ENCODE measurements at places on chromosomes 6 and 20. TPM values are rescaled to one million over a fixed set of nuclear protein-coding genes. Genes with fewer than 3 reads are reported as not detected.

The FOXS1 gene
- 2.3 TPM for total RNA-seq

The CDKAL1 gene
- total RNA-seq = 40.7 TPM

The MBOAT1 gene
- 16.5 TPM for total RNA-seq

The BTN1A1 gene
- not detected for total RNA-seq

The TGM3 gene
- total RNA-seq = 0.66 TPM

The OTOR gene
- total RNA-seq = not detected

The GRM4 gene
- total RNA-seq = 8.1 TPM

The CDH22 gene
- 0.93 TPM for total RNA-seq
